SW480 (cell line): ENCODE measurements at places on chromosomes 3 and 15.

DNA sequence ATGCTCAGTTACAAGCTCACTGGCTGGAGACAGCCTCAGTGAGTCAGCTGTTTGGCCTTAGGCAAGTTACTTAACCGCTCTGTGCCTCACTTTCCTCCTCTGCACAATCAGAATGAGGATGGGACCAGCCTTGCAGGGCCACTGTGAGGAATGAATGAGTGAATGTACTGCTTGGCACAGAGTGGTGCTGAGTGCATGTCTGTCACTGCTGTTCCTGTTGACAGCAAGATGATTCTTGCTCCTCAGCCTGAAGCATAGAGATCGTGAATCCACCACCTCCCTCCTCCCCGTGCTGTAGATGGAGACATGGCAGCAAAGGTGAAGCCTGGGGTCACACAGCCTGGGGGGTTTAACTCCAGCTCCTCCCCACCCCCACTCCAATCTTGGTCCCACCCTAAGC, 14.6 kb upstream of the GRIP2 start:
- no peak for DNase-seq

GRCh38 chr15:28977377-28978010, 91.7 kb downstream of the APBA2 start:
- DNase-seq, result peak; percentile 74

DNA sequence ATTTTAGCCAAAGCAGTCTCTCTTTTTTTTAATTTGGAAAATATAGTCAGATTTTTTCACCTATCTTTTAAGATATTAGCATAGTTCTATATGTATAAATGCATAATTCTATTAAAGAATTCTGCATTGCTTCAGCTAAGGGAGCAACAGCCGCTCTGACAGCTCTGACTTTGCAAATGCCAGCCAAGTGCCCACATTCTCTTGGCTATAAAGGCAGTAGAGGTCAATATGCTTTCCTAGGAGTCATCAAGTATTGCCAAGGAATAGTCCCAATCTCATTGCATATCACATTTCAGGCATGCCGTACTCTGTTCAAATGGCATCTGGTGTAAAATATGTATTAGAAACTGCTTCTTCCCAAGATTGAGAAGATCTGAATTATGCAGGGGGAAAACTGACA, 161.4 kb downstream of the RPLP1 start:
- no peak for DNase-seq

DNA sequence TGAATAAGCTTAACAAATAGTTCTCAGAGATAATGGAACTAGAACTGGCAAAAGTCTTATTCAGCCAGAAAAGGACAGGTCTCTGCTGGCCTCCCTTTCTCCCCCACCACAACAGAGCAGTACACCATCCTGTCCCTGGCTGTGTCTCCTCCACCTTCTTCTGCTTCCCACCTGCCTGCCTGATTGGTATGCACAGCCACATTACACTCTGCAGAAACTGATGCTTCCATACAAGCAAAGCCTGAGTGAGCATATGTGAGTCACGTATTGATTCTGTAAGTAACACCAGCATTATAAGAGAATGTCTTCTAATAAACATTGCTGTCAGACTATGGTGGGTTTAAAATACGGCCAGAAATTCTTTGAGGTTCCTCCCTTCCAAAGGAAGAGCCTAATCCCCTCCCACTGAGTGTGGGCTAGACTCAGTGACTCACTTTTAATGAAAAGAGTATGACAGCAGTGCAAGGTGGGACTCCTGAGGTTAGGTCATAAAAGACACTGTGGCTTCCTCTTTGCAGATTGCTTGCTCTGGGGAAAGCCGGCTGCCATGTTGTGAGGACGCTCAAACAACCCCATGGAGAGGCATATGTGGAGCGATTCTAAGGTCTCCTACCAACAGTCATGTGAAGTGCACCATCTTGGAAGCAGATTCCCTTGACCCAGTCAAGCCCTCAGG, 44.4 kb downstream of the ANXA2 start:
- no peak for DNase-seq

- DNase-seq, result peak; percentile 63
These were observed 26.4 kb upstream of the ATP8B4 start for GRCh38 chr15:50145451-50145872.

- no peak for DNase-seq
These were observed 20.9 kb upstream of the CEMIP start for GRCh38 chr15:80758130-80758745.

DNA sequence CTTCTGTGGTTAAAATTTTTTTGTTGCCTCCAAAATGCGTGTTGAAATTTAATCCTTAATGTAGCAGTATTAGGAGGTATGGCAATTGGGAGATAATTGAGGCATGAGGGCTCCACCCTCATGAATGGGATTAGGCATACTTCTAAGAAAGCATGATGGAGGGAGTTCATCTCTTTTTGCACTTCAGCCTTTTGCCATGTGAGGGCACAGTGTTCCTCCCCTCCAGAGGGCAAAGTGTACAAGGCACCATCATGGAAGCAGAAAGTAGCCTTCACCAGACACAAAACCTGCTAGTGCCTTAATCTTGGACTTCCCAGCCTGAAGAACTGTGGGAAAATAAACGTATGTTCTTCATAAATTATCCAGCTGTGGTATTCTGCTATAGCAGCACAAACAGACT, 429.5 kb downstream of the ZIC1 start:
- DNase-seq, result no peak

DNA sequence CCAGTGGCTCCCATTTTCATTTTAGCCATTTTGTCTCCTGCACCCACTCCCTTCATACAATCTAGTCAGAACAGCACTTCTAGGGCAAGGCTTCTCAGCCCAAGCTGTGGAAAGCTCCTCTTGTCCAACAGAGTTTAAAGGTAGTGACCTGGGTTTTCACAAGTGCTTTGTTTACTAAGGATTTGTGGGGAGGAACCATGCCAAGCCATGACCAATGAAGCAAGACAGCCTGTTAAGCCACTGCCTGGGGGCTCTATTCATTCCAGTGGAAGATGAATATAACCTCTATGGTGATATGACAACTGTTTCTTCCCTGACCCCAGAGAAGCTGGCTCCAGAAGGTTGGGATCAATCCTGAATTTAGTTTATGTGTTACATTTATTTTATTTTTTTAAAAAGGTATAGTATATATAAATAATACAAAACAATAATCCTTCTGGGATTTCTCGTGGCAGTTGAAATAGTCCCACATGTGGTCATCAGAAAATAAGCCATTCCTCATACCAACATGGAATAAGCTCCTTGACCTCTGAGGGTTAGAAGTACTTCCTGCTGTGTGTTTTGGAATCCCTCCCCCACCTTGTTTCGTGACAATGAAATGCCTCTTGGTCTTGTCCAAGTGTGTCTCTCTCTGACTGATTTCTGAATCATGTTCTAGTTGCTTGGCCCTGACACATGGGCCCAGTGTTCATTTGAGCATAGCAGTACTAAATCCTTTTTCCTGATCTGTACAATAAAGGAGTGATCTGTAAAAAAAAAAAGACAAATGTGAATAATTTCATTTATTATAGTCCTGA, 13.3 kb upstream of the THUMPD3 start:
- no peak for DNase-seq

DNA sequence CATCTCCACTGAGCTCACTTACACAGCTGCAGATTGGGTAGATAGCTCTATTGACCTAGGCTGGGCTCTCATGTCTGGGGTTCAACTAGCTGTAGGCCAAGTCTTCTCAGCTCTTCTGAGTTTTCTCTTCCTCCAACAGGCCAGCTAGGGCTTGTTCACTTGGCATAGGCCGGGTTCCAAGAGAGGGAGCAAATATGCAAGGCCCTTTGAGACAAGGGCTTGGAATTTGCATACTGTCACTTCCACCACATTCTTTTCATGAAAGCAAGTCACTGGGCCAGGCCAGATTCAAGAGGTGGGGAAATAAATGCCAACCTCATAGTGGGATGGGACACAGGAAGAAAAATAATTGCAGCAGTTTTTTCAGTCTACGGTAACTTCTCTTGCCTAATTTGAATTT, 25.2 kb downstream of the PIGB start:
- DNase-seq, result no peak

DNA sequence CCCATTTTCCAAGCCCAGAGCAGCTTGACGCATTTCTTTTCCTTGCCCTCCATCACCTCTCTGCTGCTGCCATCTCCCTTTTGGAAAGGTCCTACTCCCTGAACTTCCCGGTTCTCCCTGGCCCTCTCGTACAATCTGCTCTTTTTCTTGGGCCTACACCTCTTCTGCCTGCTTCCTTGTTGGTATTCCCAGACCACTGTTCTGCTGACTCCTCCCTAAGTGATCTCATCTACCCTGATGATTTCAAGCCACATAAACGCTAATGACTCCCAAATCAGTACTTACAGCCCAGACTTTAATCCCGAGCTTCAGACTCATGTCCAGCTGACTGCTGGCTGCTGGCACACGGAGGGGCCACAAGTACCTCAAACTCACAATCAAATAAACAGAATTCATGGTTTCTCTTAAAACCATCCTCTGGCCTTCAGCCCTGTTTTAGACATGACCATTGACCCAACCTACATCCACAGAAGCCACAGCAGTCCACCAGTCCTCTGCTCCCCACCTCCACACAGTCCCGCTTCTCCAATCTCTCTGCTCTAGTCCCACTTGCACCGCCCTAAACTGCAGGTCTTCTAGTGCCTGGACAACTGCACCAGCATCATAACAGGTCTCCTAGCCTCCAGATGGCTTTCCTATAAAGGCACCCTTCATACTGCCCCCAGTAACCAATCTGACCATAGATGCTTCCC, 57.6 kb downstream of the AAGAB start:
- DNase-seq, result peak; percentile 13

DNA sequence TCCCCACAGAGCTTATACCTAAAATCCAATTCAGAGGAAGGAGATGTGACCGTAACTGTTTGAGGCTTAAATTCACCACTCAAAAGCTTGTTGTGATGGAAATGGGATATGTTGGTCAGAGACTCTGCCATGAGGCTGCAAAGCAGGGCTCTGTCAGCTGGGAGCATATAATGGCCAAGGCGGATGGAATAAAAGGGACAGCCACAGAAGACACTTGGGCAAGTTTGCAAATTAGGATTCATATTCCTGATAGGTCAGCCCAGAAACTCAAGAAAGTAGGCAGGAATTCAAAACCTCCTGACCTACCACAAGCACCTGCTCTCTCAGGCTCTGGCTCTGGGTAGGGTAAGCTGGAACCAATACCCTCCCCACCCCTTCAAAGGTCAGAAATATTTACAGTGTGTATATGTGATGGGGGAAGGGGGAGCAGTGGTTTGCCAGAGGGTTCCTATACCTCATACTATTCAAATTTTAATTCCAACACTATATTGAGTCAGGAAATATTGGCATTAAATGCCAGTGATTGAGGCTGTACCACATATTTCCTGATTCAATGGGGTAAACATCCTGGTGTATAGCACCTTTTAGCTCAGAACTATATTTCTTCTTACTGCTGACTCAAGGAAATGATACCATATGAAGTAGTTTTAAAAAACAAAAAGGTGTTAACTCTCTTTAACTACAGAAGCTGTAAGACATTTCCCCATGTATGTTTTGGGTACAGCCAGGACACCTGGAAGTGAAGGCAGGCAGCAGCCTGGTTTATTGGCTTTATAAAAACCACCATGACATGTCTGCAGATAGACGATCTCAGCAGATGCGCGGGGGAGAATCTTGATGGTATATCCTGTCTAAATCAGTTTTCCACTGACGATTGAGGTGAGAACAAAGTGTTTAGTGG, 19.2 kb downstream of the FYCO1 start:
- no peak for DNase-seq

DNA sequence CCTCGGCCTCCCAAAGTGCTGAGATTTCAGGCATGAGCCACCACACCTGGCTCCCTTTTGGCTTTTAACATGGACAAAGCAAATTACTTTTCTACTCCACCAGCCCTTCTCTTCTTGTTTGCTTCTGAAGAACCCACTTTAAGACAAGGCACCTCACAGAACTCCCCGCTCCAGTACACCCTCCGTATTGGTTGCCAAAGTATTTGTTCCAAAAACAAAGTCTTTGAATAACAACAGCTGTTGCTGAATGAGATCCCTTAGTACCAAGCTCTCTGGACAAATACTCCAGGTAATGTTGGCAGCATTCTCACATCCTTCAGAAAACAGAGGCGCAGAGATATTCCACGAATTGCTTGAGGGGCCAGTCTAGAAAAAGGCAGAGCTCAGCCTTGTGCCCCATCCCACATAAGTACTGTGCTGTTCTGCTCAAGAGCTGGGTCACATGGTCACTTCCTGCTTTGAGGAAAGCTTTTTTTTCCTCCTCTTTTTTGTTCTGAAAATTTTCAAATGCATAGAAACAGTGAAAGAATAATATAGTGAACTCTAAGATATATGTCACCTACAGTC, 7.3 kb upstream of the CHCHD6 start:
- no peak for DNase-seq

GRCh38 chr15:41284427-41285177, 47.8 kb downstream of the OIP5 start:
- DNase-seq, result peak; percentile 27

DNA sequence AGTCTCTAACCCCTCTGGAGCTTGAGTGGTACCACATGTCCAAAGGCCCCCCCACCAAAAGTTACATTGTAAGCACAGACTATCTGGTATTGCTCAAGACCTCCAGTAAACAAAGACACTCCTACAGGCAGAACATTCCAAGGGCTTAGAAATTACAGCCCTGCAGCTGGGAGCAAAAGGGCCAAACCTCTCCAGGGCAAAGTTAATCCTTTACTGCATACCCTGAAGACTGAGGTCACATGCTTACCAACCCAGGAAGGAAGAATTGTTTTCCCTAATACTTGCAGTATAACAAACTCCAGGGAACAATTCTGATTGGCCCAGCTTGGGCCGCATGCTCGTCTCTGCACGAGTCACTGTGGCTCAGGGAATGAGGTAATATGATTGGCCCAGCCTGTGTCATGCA, 266.1 kb upstream of the NR2F2 start:
- no peak for DNase-seq

DNA sequence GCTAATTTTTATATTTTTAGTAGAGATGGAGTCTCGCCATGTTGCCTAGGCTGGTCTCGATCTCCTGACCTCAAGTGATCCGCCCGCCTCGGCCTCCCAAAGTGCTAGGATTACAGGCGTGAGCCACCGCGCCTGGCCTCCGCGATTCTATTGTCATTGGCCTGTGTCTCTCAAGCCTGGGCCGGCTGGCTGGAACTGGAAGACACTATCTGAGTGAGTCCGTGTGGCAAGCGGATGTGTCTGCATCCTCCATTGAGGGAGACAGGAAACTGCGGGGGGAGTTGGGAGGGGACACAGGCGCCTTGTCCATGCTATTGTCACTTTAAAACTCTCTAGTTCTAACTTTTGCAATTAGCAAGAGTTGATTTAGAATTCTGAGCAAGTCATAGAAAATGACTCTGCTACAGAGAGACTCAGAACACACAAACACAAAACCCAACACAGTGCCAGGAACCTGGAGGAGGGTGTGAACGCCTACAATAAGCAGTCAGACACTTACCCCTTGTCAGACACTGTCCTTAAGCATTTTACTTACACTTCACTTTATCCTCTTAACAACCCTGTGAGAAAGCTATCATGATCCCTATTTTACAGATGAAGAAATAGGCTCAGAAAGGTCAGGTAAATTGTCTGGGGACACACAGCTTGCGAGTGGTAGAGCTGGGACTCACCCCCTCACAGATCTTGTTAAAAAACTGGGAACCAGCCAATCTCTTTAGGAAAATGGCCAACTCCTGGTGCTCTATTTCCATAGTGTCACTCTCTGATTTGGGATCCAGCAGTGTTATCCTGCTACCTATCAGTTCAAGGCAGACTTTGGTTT, 38.7 kb downstream of the ANP32A start:
- DNase-seq, result no peak
